Stimulated activated CD4-positive, alpha-beta T cell treated with anti-CD3 and anti-CD28 coated beads, TNF-alpha, amount 100 ng/mL, for 1 hour (primary cell): ENCODE measurements at places on chromosomes 7 and 10.

DNA sequence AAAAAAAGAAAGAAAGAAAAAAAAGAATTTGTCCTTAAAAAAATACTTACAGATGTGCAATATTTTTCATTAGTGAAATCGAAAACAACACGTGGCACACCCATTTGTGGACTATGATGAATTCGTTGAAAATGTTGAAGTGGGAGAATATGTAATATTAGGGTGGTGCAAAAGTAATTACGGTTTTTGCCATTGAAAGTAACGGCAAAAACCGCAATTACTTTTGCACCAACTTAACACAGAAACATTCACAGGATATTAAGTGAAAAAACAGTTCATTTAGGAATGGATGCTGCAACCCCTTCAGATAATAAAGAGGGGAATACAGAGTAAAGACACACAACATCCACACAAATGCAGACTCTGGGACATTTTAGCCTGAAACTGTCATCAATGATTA lies 96.0 kb downstream of the CALN1 start:
- no peak for DNase-seq

- no peak for DNase-seq
Observed at GRCh38 chr7:2825559-2826227, 18.4 kb downstream of the GNA12 start.

GRCh38 chr7:3896169-3896765 lies 595.2 kb downstream of the SDK1 start:
- DNase-seq, result no peak

DNA sequence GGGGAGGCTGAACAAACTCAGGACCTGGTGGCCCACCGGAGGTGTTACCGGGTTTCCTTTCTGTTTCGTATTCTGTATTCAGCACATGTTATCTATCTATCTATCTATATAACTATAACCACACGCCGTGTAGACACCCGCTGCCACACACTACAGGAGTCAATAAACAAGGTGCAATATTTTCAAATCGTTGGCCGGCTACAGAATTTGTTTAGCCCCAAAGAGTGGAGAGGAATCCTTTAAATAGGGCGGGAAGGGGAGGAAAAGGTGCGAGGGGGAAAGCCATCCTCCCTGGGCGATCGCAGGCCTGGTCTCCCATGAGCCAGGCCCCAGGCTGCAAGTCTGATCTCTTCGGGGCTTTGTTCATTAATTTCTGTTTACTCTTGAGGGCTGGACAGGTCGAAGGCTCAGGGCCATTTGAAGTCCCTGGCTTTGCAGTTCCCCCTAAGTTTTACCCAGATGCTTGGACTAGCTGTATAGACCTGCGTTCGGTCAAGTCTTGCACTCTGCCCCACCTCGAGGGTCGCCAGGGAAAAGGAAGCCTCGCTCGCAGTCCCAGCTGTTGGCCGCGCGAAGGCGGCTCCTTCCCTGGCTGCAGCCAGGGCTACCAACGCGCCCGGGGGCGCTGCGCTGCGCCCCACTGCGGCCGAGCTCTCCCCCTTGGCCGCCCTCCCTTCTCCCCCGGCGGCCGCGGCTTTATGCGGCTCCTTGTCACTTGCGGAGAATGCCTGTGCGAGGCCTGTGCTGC lies 3.8 kb downstream of the NKX2-3 start:
- no peak for DNase-seq

GRCh38 chr10:107163881-107164861 lies at the start of gene SORCS1:
SORCS1 (minus strand) TSS chr10:107164706.
- DNase-seq, result no peak

GRCh38 chr10:127577376-127578258 lies 28.5 kb downstream of the NPS start:
- DNase-seq, result no peak

- no peak for DNase-seq
Observed at GRCh38 chr10:106436123-106436715, 728.3 kb downstream of the SORCS1 start.

- no peak for DNase-seq
Observed at GRCh38 chr10:10828623-10829022, 189.0 kb upstream of the CELF2 start.

DNA sequence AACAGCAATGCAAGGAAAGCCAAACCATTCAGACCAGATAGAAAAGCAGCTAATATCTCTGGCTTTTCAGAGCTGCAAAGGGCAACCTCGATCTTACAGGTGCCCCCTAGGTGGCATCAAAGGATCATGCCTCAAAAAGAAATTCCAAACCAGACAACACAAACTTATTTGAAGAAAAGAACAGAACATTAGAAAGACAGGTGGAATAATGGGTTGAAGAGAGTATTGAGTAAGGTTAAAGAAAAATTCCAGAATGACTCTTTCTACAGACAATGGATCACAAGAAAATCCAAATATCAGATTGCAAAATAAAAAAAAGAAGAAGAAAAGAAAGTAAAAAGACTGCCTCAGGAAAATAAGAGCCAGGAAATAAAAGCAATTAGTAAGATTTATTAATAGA lies 213.7 kb downstream of the ELMO1 start:
- DNase-seq, result no peak

- DNase-seq, result no peak
Observed at GRCh38 chr7:95798401-95798930, 26.1 kb downstream of the DYNC1I1 start.

DNA sequence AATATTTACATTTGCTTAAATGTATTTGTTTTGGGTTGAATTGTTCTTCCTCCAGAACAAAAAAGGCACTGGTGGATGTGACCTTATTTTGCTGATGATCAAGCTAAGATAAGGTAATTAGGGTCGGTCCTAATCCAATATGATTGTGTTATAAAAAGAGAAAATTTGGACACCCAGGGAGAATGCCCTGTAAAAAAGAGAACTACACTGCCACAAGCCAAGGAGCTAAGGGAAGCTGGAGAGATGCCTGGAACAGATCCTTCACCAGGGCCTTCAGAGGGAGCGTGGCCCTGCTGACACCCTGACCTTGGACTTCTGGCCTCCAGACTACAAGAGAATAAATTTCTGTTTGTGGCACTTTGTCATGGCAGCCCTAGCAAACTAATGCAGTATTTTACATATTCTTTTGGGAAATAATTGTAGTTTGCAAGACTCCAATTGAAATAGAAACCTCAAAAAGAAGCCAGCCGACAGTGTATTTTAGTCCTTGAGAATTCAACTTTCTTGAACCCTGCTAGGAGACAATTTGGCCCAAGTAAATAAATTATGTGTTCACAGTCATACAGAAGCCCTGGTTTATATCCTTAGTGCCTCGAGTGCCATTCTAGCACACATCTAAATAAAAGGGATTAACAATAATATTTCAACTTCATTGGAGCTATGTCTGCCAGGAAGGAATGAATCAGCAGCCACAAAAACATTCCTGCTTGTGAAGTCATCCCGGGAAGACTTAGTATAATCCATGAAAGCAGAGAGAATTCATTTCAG lies 164.6 kb downstream of the PKD1L1 start:
- DNase-seq, result no peak

- DNase-seq, result no peak
Observed at GRCh38 chr10:3754727-3755439, 30.1 kb downstream of the KLF6 start.

DNA sequence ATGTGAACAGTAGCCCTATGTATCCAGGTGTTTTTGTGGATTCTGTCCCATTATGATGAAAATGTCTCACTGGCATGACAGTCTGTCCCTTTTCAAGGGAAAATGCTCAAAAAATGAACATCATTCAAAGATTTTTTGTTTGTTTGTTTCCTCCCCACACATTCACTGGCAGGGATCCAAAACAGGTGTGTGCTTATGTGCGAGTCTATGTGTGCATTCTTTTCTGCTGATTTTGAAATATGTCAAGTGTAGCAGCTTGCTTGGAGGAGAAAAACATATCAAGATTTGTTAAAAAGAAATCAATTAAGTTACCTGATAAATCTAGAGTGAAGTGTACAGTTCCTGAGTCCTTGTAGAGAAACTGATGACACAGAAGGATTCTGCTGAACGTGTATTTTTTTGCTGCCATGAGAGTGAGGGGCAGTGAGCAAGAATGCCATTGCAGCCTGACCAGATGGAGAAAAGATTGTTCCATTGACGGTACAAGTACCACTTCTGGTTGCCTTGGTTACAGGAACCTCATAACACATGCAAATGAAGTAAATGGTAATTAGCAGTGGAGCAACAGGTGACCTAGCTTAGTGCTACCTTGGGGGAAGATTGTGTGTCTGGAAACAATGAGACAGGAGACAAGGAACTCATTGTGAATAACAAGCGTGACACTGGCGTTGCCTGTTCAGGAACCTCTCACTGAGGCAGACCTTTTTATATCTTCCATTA lies 277.4 kb upstream of the PHYHIPL start:
- no peak for DNase-seq

GRCh38 chr7:156935250-156935649 lies 14.3 kb upstream of the NOM1 start:
- DNase-seq, result no peak

GRCh38 chr10:109902992-109903947 lies 20.0 kb downstream of the XPNPEP1 start:
- no peak for DNase-seq

GRCh38 chr7:77745746-77746145 lies 49.5 kb downstream of the RSBN1L start:
- DNase-seq, result no peak

- DNase-seq, result no peak
Observed at GRCh38 chr7:25952261-25953057, 199.5 kb upstream of the NFE2L3 start.

DNA sequence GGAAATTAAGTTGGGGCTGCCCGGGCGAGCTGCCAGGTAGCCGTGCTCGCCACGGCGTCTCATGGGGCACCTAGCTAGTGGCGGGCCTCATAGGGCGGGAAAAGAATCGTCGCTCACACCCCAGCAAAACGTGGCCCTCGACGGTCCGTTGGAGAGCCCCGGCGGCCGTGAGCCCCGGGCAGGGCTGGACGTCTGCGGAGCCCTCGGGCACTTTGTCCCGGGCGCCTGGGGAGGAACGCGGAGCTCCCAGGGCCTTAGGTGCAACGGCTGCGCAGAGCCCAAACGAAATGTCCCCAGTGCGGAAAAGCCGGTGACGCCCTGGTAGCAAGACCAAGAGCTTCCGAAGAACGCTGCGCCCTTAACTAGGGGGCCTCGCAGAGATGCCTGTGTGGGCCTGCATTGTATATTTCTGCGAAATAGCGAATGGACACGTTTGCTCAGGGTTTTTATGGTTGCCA lies 866 bp upstream of the SFMBT2 start:
- DNase-seq, result no peak

GRCh38 chr7:14332155-14332554 lies 342.7 kb upstream of the ETV1 start:
- DNase-seq, result no peak

GRCh38 chr7:121994625-121995410 lies 121.9 kb downstream of the PTPRZ1 start:
- DNase-seq, result no peak

- no peak for DNase-seq
Observed at GRCh38 chr7:112192236-112193154, 13.7 kb downstream of the DOCK4 start.

GRCh38 chr10:129055986-129056385 lies 411.1 kb upstream of the MGMT start:
- no peak for DNase-seq

GRCh38 chr7:115476671-115477181 lies 553.8 kb downstream of the TFEC start:
- no peak for DNase-seq

GRCh38 chr7:54166419-54166818 lies 375.8 kb upstream of the VSTM2A start:
- DNase-seq, result no peak

GRCh38 chr10:99654390-99655175 lies 4.7 kb upstream of the ENTPD7 start:
- DNase-seq, result no peak

DNA sequence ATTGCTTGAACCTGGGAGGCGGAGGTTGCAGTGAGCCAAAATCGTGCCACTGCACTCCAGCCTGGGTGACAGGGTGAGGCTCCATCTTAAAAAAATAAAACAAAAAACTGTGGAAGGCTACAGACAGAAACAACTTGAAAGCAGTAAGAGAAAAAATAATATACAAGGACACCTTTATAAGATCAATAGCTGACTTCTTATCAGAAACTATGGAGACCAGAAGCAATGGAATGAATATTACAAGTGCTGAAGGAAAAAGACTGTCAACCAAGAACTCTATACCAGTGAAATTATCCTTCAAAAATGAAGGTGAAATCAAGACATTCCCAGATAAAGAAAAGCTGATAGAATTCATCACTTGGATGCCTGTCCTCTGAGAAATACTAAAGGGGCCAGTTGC lies 49.0 kb downstream of the RBAK start:
- no peak for DNase-seq

DNA sequence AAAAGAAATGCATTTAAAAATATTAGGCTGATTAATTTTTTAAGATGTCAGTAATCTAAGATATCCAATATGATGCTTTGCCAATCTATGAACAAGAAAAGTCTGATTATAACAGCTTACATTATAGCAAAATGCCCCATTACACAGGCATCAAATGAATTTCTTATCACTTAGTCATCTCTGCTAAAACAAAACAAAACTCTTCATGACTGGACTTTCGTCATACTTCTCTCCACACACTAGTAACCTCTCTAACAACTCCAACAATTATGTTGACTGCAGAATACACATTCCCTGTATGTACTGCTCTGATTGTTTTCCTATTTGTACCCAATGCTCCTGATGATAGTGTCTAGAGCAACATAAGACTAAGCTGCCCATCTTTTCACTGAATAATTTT lies 3.8 kb upstream of the MKI67 start:
- DNase-seq, result no peak

- DNase-seq, result no peak
Observed at GRCh38 chr7:105880571-105881330, 4.4 kb upstream of the ATXN7L1 start.

GRCh38 chr10:96687317-96688012 lies 32.8 kb downstream of the PIK3AP1 start:
- no peak for DNase-seq

DNA sequence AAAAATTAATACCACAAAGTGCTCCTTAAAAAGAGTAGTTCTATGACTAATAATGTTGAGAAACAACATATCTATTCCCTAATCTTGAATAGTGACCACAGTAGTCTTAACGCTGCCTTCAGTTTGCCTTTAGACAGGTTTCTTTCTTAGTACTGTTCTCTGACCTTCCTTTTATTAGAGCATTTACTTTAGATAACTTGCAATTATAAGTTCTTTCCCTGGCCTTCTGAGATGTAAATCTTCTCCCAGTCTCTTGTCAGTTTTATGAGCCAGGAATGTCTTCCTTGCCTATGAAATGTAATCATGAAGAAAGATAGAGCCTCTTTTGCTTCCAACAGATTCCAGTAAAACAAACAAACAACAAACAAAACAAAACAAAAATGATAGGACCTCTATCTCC lies 1119.8 kb upstream of the LRRTM3 start:
- no peak for DNase-seq

GRCh38 chr7:134375206-134375605 lies 58.5 kb upstream of the SLC35B4 start:
- DNase-seq, result no peak

- DNase-seq, result no peak
Observed at GRCh38 chr10:37856881-37857286, 526 bp downstream of the ZNF248 start.

- DNase-seq, result no peak
Observed at GRCh38 chr7:117616694-117617093, 136.9 kb downstream of the CFTR start.

GRCh38 chr10:59057345-59057744 lies 119.1 kb upstream of the PHYHIPL start:
- DNase-seq, result no peak
